ENCODE measurements at places on chromosomes 4 and X.

DNA sequence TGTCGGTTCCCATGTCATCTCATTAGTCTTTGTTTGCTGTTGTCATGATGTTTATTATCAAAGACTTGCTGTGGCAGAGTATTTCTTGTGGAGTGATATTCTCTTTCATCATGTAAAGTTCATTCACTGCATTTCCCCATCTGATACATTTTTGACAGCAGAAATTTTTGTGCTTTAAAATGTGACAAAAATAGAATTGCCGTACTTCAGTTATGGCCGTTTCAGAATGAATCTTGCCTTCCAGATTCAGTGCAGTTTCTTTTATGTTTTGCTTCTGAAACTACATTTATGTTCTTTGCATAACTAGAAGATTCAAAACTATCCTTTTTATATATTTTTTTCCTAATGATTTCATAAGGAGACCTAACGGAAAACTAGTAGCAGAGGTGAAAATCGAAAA, 10.0 kb downstream of the CSTF2 start:
- DNase-seq = no peak

GRCh38 chrX:129980001-129980401, 2.4 kb upstream of the BCORL1 start:
- DNase-seq = no peak

DNA sequence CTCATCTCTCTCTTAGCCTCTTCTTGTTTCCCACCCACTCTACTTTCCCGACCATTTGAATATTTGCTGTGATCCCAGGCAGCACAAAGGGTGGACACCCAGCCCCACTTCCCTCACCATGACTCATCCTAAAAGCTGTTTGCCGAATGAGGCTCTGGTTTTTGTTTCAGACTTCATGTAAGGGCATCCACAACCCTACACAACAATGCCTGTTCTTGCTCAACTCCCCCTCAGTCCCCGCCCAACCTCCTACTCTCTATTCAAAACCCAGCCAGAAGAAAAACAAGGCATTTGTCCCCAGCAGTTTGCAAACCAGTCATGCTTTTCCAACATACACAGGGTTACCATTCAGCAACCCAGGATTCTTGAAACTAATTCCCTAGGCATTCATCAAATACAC, 516.5 kb upstream of the CNKSR2 start:
- no peak for DNase-seq

- no peak for DNase-seq
Measured at GRCh38 chr4:171202908-171203307, 610.3 kb upstream of the GALNTL6 start.

DNA sequence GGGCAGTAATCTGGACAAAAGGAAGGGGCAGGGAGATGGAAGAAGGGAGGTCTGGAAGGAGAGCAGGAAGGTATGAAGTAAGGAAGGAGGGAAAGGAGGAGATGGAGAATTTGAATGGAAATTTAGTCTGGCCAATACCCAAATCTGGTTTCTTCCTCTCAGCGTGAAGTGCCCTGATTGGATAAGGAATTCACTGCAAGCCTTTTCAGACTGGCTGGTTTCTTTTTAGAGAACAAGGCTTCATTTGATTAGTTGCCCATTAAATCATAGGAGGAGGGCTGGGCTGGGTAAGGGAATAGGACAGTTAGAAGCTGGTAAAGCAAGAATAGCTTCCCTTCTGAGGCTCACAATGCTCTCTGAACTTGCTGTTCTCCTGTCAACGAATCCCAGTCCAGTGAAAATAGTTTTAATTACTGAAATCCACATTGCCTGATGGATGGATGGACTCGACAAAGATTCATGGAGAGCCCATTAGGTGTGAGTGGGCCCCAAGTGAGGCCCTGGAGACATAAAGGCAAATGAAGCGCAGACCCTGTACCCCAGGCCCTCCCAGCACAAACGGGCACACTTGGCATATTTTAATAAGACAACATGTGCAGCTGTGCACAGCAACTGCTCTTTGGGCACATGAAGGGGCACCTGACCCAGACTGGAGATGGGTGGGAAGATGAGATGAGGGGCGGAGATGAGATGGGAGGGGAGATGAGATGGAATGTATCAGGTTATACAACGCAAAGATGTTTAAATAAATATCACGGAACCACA, 347.1 kb upstream of the GATB start:
- DNase-seq = no peak

- no peak for DNase-seq
Measured at GRCh38 chr4:44487341-44487740, 38.7 kb upstream of the KCTD8 start.

GRCh38 chrX:132017431-132018185, 5.5 kb upstream of the STK26 start:
- no peak for DNase-seq

DNA sequence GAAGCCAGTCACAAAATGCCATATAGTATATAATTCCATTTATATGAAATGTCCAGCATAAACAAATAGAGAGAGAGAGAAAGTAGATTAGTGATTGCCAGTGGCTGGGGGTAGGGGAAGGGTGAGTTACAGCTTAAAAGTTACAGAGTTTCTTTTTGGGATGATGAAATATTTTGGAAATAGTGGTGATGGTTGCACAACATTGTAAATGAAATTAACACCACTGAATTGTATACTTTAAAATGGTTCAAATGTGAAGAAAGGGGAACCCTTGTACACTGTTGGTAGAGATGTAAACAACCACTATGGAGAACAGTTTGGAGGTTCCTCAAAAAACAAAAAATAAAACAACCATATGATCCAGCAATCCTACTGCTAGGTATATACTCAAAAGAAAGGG, 131.2 kb upstream of the GPC4 start:
- DNase-seq = no peak

DNA sequence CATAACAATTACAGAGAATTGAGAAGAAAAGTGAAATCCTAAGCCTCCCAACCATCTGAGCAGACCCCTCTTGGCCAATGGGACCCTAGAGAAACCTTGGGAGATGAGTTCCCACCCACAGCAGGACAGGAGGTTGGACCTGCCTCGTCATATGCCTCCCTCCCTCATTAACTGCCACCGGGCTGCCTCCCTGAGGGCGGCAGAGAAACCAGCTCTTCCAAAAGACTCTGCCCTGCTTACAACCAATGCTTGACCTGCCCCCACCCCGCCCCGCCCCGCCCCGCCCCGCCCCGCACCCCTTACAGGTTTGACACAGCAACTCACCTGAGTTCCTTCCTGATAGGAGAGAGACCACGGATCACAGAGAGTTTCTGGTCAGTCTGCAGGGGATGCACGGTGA, 86.1 kb downstream of the ADRA2C start:
- DNase-seq = no peak
